ENCODE measurements at places on chromosomes 3 and 15. TPM values are rescaled to one million over a fixed set of nuclear protein-coding genes. Genes with fewer than 3 reads are reported as not detected.

GRCh38 chr3:128616516-128617269, 33.9 kb downstream of the RPN1 start:
- DNase-seq: no peak

DNA sequence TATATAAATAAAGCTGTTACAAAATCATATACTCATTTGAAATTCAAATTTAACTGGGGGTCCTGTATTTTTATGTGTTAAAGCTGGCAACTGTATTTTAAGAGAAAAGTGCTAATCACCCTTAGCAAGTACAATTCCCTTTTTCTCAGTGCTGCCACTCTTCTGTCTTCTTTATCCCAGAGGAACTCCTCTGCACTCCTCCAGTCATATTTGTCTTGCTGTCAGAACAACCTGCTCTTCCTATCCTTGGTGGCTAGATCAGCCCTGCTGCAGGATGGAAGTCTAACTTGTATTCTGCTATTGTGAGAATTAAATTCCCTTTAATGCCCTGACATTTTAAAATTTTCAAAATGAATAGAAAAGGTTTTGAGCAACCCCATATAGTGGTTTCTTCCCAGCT, 123.9 kb upstream of the TNIK start:
- no peak for DNase-seq

GRCh38 chr15:72141171-72142084, 23.2 kb downstream of the SENP8 start:
- no peak for DNase-seq

GRCh38 chr3:187015903-187016638, 85.7 kb downstream of the ST6GAL1 start:
- DNase-seq: no peak

GRCh38 chr3:105944276-105944675, 75.5 kb upstream of the CBLB start:
- no peak for DNase-seq

DNA sequence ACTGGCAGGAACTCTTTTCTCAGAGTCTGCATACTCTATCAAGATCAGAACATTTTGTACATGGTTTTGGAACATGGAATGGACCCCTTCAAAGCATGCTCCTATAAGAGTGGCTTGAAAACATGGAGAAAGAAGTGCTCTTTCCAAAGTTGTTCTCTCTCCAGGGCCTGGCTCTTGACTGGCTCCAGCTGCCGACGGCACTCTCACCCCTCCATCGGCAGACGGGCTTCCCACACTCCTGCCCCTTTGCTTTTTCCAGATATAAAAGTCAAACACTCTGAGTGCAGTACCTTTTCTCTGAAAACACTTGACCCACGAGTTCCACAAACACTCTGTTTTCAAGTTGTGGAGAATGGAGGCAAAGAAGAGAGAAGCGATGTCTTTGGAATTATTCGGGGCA, 72.5 kb upstream of the ONECUT1 start:
- DNase-seq: no peak

GRCh38 chr3:183697123-183697609, 431 bp upstream of the YEATS2 start:
- no peak for DNase-seq

DNA sequence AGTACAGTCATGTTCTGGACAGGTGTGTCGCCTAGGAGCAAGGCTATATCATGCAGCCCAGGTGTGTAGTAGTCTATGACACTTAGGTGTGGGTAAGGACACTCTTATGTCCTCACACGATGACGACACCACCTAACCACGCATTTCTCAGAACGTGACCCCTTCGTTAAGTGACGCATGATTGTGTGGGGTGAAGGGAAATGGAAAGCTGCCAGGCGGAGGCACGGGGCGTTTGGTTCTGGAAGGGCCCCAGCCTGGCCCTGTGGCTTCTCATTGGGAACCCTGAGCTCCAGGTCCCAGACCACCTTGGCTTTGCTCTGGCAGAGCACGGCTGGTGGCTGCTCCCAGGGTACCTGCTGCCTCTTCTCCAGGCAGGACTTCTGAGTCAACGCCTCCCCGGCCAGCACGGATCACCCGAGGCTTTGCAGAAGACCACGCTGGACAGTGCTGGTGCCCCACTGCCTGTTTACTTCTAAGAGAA, 39.3 kb downstream of the FBLN2 start:
- DNase-seq: no peak

DNA sequence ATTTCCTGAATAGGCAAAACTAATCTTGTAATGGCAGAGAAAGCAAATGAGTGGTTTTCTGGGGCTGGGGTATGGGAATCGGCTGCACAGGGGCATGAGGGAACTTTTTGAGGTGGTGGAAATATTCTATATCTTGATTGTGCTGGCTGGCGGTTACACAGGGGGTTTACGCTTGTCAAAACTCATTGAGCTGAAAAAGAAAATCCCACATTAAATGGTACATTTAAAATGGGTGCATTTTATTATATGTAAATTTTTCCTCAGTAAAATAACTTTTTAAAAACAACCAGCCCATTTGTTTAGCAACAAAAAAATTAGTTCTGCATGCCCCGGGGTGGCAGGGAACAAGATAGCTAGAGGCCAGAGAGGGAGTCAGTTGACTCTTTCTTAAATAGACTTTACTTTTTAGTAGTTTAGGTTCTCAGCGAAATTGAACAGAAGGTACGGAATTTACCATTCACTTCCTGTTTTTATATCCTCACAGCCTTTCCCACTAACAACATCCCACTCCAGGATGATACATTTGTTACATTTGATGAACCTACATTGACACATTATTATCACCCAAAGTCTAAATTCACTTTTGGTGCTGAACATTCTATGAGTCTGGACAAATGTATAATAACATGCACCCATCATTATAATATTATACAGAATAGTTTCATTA, 41.2 kb upstream of the BCL2A1 start:
- no peak for DNase-seq

DNA sequence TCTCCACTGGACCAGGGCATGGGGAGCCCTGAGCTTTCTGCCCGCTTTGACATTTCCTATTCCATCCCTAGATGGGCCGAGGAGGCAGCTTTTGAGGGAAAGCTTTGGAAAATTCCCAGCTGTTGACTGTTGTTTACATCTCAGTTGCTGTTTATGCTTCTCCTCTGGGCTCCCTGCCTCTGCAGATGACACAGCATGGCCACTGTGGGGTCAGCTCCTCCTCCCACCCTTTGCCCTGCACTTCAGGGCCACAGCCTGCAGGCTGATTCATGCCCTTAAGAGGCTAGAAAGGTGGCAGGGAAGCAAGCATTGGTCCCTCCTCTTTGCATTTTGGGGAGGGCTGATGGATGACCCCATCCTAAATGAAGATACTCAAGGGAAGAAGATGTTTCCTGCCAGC, 8.5 kb upstream of the CTXND1 start:
- DNase-seq: no peak

DNA sequence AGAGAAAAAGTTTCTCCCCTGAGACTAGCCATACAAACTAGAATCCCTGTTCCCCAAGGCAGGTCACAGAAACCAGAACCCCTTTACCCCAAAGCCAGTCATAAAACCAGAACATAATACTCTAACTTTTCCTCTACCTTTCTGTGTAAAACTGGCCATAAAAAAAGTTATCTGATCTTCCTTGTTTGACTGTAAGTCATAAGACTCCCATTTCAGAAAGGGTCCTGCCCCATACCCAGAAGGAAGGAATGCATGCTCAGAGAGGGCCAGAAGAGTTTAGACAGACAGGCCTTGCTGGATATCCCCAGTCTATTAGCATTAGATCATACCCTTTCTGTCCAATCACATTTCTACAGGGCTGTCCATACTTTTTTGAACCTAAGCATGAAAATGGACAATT, 27.2 kb downstream of the SCN11A start:
- DNase-seq: no peak

DNA sequence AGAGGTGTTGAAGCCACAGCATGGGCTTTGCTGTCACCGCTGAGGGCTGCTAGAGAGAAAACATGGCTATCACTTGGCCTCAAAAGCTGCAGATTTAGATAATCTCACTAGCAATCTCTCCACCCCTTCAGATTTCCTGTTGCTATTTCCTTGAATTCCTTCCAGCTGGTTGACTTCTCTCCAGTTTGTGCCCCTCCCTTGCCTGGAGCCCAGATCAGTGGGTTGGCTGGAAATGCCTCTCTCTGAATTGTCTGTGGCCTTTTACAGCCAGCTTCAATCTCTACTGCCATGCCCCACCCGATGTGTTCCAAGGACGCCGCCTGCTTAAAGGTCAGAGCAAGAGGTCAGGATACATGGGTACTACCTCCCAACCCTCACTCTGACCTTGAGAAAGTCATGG, 294.1 kb downstream of the NTRK3 start:
- DNase-seq: no peak

DNA sequence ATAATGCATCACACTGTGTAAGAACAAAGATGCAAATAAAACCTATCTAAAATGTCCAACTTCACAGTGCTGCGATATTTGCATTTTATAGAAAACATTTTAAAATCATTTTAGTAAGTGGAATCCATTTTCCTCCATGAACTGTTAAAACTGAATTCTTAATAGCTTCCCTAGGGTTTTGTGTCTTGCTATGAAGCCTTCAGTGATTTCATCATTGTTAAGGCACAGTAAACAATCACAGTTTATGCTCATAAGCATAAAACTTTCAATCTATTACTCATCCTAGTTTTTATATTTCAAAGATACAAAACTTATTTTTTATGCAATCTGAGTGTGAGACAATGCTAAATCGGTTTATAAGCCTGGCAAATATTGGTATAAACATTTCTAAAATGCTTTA, 509.7 kb downstream of the TUSC7 start:
- DNase-seq: no peak

- no peak for DNase-seq
Measured at GRCh38 chr3:53342353-53342752, 5.0 kb downstream of the DCP1A start.

DNA sequence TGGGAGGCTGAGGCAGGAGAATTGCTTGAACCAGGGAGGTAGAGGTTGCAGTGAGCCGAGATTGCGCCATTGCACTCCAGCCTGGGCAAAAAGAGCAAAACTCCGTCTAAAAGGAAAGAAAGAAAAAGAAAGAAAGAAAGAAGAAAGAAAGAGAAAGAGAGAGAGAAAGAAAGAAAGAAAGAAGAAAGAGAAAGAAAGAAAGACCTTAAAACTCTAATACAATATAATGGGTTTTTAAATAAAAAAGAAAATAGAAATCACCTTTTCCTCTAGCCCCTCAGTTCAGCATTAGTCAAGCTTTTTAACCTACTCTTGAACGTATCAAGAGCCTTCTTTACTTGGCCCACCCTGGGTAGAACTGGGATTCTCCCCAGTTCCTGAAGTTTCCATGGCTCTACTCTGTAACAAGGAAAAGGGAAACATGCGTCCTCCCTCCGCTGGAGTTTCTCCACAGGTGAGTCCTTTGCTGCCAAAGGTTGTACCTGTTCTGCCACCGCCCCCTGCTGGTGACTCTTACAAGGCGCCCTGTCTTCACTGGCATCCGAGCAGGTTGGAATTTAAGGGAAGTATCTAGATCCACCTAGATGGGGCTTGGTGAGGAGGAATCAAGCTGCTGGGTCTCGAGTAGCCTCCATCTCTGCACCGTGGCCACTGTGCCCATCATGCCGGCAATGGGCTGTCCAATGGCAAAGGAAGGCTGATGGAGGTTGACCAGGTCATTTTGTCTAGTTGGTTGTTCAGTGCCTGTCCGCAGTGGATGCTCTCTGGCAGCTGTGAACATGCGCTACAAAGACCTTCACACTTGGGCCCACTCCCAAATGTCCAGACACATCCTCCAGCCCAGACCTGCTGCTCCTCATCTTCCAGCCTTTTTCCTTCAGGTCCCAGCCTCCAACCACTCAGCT, 20.6 kb upstream of the EPHB3 start:
- peak; percentile 64 for DNase-seq

GRCh38 chr3:15886521-15886920, 88.7 kb upstream of the ANKRD28 start:
- DNase-seq: no peak

GRCh38 chr15:90902840-90903732, at the start of gene MAN2A2:
Gene MAN2A2, plus strand, starts transcription at chr15:90903302. Its CDS starts 906 bp downstream, at chr15:90904208.
- DNase-seq: peak; percentile 45

DNA sequence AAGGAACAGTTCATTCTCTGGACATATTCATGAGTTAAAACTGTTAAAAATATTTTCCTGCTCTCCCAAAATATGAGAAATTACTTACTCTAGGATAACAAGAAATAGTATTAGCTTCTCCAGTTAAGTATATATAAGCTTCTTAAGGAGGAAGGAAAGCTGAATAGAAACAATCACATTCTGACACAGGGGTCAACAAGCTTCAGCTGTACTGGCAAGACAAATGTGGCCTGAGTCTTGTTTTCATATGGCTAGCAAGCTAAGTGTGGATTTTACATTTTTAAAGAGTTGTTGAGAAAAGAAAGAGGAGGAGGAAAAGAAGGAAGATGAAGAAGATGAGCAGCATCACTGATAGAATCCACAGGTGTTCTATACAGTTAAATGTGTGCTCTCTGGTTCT, 313.8 kb downstream of the ZPLD1 start:
- no peak for DNase-seq

GRCh38 chr3:183279371-183279770, 26.3 kb downstream of the B3GNT5 start:
- no peak for DNase-seq

GRCh38 chr3:49607796-49608195, 53.5 kb downstream of the BSN start:
- no peak for DNase-seq

- no peak for DNase-seq
Measured at GRCh38 chr3:79928687-79929408, 161.1 kb upstream of the ROBO1 start.

DNA sequence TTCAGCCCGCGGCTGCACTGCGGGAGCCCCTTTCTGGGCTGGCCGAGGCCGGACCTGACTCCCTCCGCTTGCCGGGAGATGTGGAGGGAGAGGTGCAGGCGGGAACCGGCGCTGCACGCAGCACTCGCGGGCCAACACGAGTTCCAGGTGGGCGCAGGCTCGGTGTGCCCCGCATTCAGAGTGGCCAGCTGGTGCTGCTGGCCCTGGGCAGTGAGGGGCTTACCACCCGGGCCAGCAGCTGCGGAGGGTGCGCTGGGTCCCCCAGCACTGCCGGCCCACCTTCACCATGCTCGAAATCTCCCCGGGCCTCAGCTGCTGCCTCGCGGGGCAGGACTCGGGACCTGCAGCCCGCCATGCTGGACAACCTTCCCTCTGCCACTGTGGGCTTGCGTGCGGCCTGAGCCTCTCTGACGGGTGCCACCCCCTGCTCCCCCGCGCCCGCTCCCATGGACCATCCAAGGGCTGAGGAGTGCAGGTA, 733.5 kb upstream of the CCDC54 start:
- no peak for DNase-seq

- DNase-seq: no peak
Measured at GRCh38 chr3:11529281-11529680, 114.4 kb downstream of the VGLL4 start.

- DNase-seq: no peak
Measured at GRCh38 chr15:78251136-78251535, 13.2 kb upstream of the DNAJA4 start.

- peak; percentile 79 for DNase-seq
Measured at GRCh38 chr3:172317984-172318383, 130.3 kb downstream of the GHSR start.

The TNFAIP8L3 gene
- 25.0 TPM for total RNA-seq

The COX17 gene
- 46.2 TPM for total RNA-seq

The ETV5 gene
- total RNA-seq: 41.5 TPM

The TRANK1 gene
- total RNA-seq: 26.6 TPM

The CSPG5 gene
- 3.8 TPM for total RNA-seq

The SCAMP5 gene
- 1.9 TPM for total RNA-seq

The KBTBD8 gene
- total RNA-seq: 3.6 TPM

The CCDC191 gene
- 3.4 TPM for total RNA-seq

The TP63 gene
- total RNA-seq: 1.7 TPM

The NGRN gene
- 73.1 TPM for total RNA-seq

The GOLGA6L10 gene
- 1.5 TPM for total RNA-seq

The CPN2 gene
- not detected for total RNA-seq

The HIGD2B gene
- total RNA-seq: 0.24 TPM
